CD4-positive, alpha-beta T cell treated with Interleukin-17A for 4 hours (primary cell): ENCODE measurements at places on chromosomes 13 and 19.

DNA sequence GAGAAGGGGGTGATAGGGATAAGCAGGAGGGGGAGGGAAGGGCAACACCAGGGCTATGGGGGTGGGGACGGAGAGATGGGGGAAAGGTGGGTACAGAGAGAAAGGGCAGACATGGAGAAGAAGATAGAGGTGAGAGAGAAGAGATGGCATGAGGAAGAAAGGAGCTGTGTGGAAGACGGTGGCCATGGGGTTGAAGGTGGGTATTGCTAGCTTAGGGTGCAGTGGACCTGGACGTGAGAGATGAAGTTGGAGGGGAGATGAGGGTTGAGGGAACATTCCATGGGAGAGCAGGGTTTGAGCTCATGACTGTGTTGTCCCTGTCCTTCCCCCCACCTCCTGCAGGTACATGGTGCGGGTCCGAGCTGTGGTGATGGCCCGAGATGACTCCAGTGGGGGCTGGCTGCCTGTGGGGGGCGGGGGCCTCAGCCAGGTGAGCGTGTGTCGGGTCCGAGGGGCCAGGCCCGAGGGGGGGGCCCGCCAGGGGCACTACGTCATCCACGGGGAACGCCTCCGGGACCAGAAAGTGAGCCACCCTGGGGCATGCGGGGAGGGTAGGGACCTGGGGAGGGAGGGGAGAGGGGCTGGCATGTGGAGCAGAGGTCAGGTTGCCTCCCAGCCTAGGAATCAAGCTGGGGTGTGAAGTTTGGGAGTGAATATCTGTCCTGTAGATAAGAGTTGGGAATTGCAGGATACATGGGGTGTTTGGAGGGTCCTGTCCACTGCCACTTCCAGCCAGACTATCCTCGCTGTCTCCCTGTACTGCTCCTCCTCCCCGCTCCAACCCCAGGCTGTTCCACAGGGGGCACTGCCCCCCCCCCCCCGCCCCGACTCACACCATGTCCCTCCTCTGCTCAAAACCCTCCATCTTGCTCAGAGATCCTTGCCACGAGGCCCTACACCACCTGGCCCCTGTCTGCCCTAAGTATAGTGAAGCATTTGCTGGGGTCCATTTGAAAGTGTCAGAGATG lies 1.7 kb downstream of the SPRED3 start:
- no peak for DNase-seq

GRCh38 chr13:21481359-21481758 lies 22.3 kb upstream of the ZDHHC20 start:
- no peak for DNase-seq

- no peak for DNase-seq
Observed at GRCh38 chr13:35966024-35966423, 165.2 kb downstream of the DCLK1 start.

GRCh38 chr19:43984687-43985000 lies 656 bp downstream of the ZNF155 start:
- DNase-seq: no peak

- DNase-seq: no peak
Observed at GRCh38 chr13:73961181-73961580, 173.0 kb downstream of the KLF12 start.
